ENCODE measurements at places on chromosomes 2 and 18. TPM values are rescaled to one million over a fixed set of nuclear protein-coding genes. Genes with fewer than 3 reads are reported as not detected.
A peak's percentile ranks its signal among the peaks of the same experiment; 100 is the strongest.

ATG4B gene
- total RNA-seq, result 85.0 TPM

TCF23 gene
- not detected for total RNA-seq

LYG2 gene
- not detected for total RNA-seq

GRP gene
- total RNA-seq, result not detected

TEKT4 gene
- not detected for total RNA-seq

SOX11 gene
- total RNA-seq, result not detected

SERPINB12 gene
- not detected for total RNA-seq

ALK gene
- total RNA-seq, result not detected

TUBA4B gene
- not detected for total RNA-seq

GRCh38 chr2:39642051-39642718, 23.5 kb upstream of the TMEM178A start:
- no peaks in the 10 kb centered on the region for H3K4me1 ChIP-seq
- H3K27me3 ChIP-seq, result no peaks in the 10 kb centered on the region
- no peak overlapping the region for H3K4me3 ChIP-seq
- H3K36me3 ChIP-seq, result no peaks in the 10 kb centered on the region
- no peak for DNase-seq

GRCh38 chr2:193695367-193695766, 1500.6 kb upstream of the TMEFF2 start:
- H3K4me1 ChIP-seq, result no peaks in the 10 kb centered on the region
- H3K4me3 ChIP-seq, result no peak overlapping the region
- no peak overlapping the region for H3K27ac ChIP-seq

DNA sequence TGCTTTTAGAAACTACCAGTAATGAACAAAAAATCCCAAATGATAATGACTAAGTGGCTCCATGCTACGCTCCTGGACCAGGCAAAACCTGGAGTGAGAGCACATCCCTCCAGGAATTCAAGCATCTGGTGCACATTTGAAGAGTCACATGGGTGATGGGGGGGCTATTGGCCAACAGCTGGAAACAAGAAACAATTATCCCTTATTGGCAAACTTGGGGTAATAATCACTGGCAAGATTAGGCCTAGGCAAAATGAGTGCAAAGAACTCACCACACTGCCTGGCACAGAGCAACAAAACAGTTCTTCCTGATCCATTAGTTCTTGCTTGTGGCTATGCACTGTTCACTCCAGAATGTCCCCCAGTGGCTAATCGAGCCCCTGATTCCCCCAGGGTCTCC, 66.1 kb downstream of the GYPC start:
- H3K27ac ChIP-seq, result no peak overlapping the region
- no peaks in the 10 kb centered on the region for H3K4me1 ChIP-seq
- no peak overlapping the region for H3K4me3 ChIP-seq
- H3K36me3 ChIP-seq, result peaks cover 9% of the 10 kb centered on the region

DNA sequence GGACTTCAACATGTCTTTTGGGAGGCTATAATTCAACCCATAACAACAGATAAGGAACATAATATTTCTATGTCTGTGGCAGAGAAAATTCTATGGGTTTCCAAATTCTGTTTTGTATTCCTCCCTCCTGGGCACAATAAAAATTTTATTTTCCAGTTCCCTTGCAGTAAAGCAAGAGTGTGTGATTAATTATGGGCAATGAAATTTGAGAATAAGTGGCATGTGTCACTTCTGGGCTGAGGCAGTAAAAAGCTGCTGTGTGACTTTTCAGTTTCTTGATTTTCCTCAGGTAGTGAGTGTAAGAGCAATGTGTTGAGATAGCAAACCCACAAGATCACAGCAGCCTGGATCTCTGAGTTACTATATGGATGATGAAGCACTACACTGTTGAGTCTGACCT, 216.4 kb downstream of the MEIS1 start:
- no peak overlapping the region for H3K27ac ChIP-seq
- no peaks in the 10 kb centered on the region for H3K4me1 ChIP-seq
- H3K27me3 ChIP-seq, result no peaks in the 10 kb centered on the region

- peaks cover 16% of the 10 kb centered on the region for H3K4me1 ChIP-seq
- H3K27ac ChIP-seq, result peak overlapping the region; percentile 30
- no peak for DNase-seq
- no peak overlapping the region for H3K4me3 ChIP-seq
Observed at GRCh38 chr2:223995569-223995968, 38.3 kb downstream of the MRPL44 start.

DNA sequence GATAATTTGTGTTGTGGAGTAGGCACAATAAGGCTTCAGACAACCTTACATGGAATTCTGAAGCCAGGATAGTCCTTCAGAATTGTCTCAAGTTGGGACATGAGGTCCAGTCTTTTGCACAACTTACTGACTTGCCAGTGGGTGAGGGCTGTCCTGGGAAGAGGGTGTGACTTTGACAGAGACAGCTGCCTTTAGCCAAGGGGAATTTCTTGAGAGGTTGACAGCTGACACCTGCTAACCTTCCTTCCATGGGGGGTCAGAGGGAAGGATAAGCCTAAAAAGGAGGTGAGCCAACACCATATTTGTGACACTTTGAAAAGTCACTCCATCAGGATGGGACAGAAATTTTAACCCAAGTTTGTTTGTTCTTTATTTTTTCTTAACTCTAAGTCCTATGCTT, 907.8 kb upstream of the CRIM1 start:
- no peak overlapping the region for H3K27ac ChIP-seq
- H3K4me3 ChIP-seq, result no peak overlapping the region
- H3K27me3 ChIP-seq, result no peaks in the 10 kb centered on the region
- H3K4me1 ChIP-seq, result no peaks in the 10 kb centered on the region
- DNase-seq, result no peak
- H3K36me3 ChIP-seq, result no peaks in the 10 kb centered on the region

DNA sequence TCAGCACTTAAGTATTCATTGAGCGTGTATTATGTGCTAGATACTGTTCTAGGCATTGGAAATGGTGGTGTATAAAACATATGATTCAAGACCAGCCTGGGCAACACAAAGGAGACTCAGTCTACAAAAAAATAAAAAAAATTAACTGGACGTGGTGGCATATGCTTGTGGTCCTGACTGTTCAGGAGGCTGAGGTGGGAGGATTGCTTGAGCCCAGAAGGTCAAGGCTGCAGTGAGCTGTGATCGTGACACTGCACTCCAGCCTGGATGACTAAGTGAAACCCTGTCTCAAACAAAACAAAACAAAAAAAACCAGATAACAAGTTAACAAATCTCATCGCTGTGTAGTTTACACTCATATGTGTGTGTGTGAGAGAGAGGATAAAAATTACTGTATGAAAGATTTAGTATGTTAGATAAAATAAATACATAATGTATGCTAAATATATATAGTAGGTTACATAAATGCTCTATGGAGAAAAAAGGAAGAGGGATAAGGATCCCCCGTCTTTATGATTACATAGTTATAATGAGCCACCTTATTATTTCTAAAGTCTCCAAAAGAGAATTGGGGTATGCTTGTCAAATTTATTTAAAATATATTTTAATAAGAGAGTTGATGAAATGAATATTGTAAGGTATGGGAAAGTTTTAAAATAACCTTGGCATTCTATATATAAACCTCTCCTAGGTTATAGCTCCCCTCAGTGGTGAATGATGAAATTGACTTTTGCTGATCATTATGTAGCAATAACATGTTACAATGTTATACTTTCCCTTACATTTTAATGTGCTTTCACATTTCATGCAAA, 69.2 kb downstream of the EHBP1 start:
- no peak overlapping the region for H3K4me3 ChIP-seq
- DNase-seq, result no peak
- no peaks in the 10 kb centered on the region for H3K36me3 ChIP-seq
- H3K27ac ChIP-seq, result no peak overlapping the region

DNA sequence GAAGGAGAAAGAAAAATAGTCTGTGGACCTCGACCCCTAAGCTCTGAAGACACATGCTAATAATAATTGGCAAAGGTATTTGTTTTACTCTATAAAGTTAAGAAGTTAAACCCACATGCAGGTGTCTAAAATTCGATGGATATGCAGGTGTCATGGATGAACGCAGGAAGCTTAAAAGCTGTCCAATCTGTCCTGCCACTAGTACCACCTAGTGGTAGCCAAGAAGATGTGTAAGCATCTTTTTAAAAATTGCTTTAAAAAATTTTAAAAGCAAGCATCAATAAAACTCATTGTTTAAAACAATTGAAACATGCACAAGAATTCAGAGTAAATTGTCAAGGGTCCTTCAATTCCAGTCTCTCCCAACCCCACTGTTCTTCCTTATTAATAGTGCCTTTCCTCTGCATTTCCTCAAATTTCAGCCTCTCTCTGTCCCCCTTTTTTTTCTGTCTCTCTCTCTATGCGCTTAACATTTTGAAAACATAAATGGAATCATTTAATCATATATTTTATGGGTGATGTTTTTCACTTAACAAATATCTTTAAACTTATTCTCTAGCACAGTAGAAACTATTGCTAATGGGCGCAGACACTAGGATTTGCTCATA, 30.6 kb upstream of the PPP3R1 start:
- H3K36me3 ChIP-seq, result no peaks in the 10 kb centered on the region
- no peak for DNase-seq
- H3K27ac ChIP-seq, result no peak overlapping the region
- H3K4me1 ChIP-seq, result no peaks in the 10 kb centered on the region

DNA sequence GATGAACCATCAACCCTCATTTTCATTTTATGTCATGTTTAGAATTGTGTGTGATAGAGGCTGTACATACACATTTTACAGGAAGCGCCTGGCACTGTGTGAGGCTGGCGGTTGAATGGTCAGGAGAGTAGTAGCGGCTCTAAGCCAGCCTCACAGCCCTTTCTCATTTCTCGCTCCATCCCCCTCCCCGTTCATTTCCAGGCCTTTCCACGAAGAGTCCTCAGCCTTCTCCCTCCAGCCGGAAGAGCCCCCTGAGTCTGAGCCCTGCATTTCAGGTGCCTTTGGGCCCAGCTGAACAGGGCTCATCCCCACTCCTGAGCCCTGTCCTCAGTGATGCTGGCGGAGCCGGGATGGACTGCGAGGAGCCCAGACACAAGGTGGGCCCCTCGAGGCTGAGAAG, 51.8 kb downstream of the STK25 start:
- H3K4me1 ChIP-seq, result no peaks in the 10 kb centered on the region
- H3K36me3 ChIP-seq, result no peaks in the 10 kb centered on the region
- peaks cover 8% of the 10 kb centered on the region for H3K27me3 ChIP-seq

GRCh38 chr2:239052798-239053665, 205.1 kb downstream of the TWIST2 start:
- H3K4me1 ChIP-seq, result no peaks in the 10 kb centered on the region
- DNase-seq, result no peak
- H3K36me3 ChIP-seq, result peaks cover 31% of the 10 kb centered on the region

DNA sequence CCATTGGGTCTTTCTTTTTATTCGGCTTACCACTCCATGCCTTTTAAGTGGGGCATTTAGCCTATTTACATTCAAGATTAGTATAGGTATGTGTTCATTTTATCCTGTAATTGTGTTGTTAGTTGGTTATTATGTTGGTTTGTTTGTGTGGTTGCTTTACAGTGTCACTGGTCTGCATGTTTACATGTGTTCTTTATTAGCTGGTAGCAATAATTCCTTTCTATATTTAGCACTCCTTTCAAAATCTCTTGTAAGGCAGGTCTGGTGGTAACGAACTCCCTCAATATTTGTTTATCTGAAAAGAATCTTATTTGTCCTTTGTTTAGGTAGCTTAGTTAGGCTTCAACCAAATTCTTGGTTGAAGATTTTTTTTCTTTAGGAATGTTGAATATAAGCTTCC, 68.7 kb upstream of the XDH start:
- no peak for DNase-seq
- no peaks in the 10 kb centered on the region for H3K36me3 ChIP-seq
- no peak overlapping the region for H3K27ac ChIP-seq
- H3K27me3 ChIP-seq, result peaks cover 7% of the 10 kb centered on the region
- H3K4me3 ChIP-seq, result no peak overlapping the region

DNA sequence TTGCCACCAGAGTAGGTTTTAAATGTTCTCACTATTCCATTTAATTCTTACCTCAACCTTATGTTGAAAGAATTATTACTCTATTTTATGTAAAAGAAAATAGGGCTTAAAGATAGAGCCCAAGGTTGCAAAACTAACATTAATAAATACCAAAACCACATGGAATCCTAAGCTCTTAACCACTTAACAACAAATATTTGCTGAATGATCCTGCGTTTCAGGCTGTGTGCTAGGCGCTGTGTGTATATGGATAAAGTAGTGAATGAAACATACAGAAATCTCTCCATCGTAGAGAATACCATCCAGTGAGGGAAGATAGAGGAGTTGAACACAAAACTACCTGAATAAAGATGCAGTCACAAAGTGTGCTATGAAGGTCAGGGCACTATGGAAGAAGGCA, 485.1 kb downstream of the THSD7B start:
- no peaks in the 10 kb centered on the region for H3K36me3 ChIP-seq
- H3K4me1 ChIP-seq, result no peaks in the 10 kb centered on the region
- no peak overlapping the region for H3K27ac ChIP-seq
- no peak for DNase-seq
- no peak overlapping the region for H3K4me3 ChIP-seq

- peaks cover 3% of the 10 kb centered on the region for H3K4me1 ChIP-seq
- no peak overlapping the region for H3K4me3 ChIP-seq
- H3K36me3 ChIP-seq, result no peaks in the 10 kb centered on the region
Observed at GRCh38 chr2:37190290-37190689, 1.8 kb upstream of the SULT6B1 start.

DNA sequence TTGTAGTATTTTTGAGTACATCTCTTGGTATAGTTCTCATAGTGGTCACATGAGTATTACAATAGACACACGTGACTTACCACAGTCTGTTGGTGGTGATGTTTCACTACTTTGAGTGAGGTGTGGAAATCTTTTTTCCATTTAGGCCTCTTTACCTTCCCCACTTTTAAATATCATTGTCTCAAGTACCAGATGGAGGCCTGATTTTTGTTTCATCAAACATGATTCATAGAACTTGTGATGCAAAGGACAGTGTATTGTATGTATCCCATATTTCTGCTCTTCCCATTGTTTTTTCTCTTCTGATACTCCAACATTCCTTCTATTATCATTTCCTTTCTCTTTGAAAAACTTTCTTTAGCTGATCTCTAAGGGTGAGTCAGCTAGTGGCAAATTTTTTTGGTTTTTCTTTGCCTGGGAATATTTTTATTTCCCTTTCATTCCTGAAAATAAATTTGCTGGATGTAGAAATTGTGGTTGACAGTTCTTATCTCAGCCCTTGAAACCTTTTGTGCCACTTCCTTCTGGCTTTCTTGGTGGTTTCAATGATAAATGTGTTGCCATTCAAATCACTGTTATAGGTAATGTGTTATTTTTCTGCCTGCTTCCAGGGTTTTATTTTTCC, 32.8 kb downstream of the RFX8 start:
- DNase-seq, result no peak
- no peaks in the 10 kb centered on the region for H3K27me3 ChIP-seq
- no peak overlapping the region for H3K4me3 ChIP-seq
- H3K27ac ChIP-seq, result no peak overlapping the region

GRCh38 chr2:144441711-144442141, 78.2 kb downstream of the ZEB2 start:
- no peak for DNase-seq
- H3K27me3 ChIP-seq, result no peaks in the 10 kb centered on the region
- no peaks in the 10 kb centered on the region for H3K4me1 ChIP-seq
